ENCODE measurements at places on chromosomes 12 and 14. TPM values are rescaled to one million over a fixed set of nuclear protein-coding genes. Genes with fewer than 3 reads are reported as not detected.
A peak's percentile ranks its signal among the peaks of the same experiment; 100 is the strongest.

DNA sequence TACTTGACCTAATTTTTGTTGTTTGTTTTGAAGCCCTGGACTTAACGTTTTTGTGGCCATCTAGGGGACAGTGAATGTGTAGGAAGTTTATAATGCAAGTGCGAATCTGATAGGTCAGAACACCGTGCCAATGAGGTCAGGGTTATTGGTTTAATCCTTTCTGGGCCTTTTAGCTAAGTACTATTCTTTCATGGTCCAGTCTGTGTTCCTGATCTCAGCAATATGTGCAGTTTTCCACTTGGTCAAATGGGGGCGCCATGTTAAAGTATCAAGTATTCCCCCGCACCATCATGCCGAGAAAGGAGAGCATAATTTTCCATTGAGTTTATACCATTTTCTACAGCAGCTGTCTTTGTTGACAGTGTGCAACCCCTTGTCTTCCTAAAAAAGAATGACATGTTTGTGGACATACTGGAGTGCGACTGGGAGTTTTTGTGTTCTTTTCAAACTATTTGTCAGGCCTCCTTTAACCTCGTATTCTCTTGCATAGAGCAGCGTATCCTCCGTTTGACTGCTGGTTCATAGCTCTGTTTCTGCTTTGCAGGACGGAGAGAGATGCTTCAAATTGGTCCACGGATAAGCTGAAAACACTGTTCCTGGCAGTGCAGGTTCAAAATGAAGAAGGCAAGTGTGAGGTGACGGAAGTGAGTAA is 1.3 kb downstream of the AHSA1 start:
- H3K27me3 ChIP-seq = no peaks in the 10 kb centered on the region
- peak; percentile 63 for DNase-seq
- peak overlapping the region; percentile 91 for H3K4me3 ChIP-seq
- peaks cover 12% of the 10 kb centered on the region for H3K4me1 ChIP-seq

- no peak overlapping the region for H3K4me3 ChIP-seq
- no peaks in the 10 kb centered on the region for H3K27me3 ChIP-seq
- no peak for DNase-seq
- H3K27ac ChIP-seq = no peak overlapping the region
- peaks cover 25% of the 10 kb centered on the region for H3K4me1 ChIP-seq
Measured at GRCh38 chr12:50926415-50926814, 25.9 kb upstream of the HIGD1C start.

DNA sequence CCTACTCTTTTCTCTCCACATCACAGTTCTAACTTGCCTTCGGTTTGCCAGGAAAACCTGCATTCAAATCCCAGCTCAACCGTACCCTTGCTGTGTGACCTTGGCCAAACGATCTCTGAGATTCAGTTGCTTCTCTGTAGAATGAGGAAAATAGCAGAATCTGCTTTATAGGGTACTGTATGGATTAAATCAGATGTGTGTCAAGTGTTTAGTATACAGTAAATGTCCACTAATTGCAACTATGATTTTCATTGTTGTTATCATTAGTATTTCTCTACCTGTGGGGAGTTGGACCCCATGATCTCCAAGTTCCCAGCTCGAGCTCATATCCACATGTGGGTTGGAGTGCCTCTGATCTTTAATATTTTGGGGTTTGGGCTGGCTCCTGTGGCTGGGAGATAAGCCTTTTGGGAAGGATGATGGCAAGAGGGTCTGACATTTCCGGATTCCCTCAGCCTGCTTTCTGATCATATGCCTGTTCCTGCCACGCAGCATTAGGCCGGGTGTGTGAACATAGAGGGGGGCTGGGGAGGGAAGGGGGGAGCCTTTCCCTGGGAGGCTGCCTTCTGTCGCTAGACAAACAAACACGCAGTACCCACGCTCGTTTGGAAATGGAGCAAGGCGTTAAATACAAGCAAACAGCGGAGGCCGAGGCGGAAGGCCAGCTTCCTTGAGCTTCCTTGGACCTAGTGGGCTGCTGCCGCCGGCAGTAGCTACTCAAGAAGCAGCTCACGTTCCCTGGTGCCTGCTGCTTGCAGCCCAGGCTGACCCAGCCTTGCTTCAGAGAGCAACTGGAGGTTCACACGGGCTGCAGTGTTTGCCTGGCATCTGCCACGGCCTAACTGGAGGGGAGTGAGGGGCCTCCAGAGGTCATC is 213.5 kb upstream of the LHX5 start:
- no peaks in the 10 kb centered on the region for H3K4me1 ChIP-seq
- H3K27me3 ChIP-seq = peaks cover 82% of the 10 kb centered on the region
- H3K4me3 ChIP-seq = no peak overlapping the region

DNA sequence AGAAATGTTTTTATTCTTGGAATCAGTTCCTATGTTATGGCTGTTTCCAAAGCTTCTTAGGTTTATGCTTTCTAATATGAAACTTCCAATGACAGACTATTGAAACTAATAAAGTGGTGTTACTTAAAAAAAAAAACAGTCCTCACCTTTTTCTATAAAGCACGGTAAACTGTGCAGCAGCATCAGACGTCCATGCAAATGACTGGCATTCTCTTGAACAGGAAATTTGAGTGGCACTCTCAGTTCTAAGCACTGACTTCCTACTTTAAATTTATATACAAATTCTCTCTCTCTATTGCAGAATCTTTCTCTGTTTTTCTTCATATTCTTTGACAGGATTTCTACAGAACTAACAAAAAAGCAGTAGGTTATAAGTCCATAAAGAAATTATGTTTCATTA is 2.8 kb upstream of the RAD51AP1 start:
- DNase-seq = no peak
- H3K27me3 ChIP-seq = no peaks in the 10 kb centered on the region
- H3K27ac ChIP-seq = no peak overlapping the region
- H3K4me1 ChIP-seq = peaks cover 24% of the 10 kb centered on the region
- H3K36me3 ChIP-seq = peaks cover 26% of the 10 kb centered on the region
- no peak overlapping the region for H3K4me3 ChIP-seq

DNA sequence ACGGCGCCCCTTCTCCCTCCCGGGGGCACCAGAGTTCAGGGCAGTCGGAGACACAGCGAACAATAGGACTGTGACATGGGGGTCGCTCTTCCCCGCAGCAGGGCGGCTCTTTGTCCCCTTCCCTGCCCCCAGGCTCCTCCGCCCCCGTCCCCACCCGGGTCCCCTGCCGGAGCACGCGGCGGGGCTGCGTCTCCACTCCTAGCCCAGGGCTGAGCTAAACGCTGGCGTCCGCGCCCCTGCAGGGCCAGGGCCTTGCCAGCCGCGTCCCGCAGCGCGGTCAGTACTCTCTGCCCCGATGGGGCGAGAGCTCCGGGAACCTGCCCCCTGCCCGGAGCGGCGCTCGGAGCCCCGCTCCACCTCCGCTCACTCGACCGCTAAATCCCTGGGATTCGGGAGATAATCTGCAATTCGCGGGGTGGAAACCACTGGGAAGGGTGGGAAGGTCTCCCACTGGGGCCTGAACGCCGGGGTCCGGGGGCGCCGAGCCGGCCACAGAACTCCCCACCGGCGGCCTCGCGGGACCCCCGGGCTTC is 825 bp upstream of the CCDC85C start:
- no peaks in the 10 kb centered on the region for H3K27me3 ChIP-seq
- DNase-seq = peak; percentile 39
- H3K36me3 ChIP-seq = peaks cover 39% of the 10 kb centered on the region
- peak overlapping the region; percentile 14 for H3K27ac ChIP-seq
- H3K4me1 ChIP-seq = peaks cover 22% of the 10 kb centered on the region
- H3K4me3 ChIP-seq = peak overlapping the region; percentile 89

DNA sequence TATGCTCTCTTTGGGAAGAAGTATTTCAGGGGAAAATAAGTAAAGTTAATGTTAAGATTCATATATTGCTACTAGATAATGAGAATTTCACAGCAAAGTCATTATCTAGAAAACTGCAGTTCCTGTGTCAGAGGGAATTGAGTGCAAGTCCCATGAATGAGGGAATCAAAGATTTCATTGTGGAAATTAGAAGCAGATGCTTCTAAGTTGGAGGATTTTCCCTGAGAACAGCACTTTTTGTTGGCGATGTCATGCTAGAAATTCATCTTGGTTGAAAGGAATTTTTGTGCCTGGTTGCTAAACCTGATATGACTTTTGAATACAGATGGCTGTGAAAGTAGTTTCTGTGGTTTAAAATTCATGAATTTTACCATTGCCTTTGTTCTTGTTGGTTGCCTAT is 25.6 kb downstream of the FRMD6 start:
- no peak for DNase-seq
- peaks cover 28% of the 10 kb centered on the region for H3K4me1 ChIP-seq
- H3K27me3 ChIP-seq = no peaks in the 10 kb centered on the region
- no peak overlapping the region for H3K4me3 ChIP-seq
- no peaks in the 10 kb centered on the region for H3K36me3 ChIP-seq

- no peak overlapping the region for H3K4me3 ChIP-seq
- H3K27me3 ChIP-seq = no peaks in the 10 kb centered on the region
- H3K4me1 ChIP-seq = peaks cover 9% of the 10 kb centered on the region
- H3K27ac ChIP-seq = no peak overlapping the region
- no peaks in the 10 kb centered on the region for H3K36me3 ChIP-seq
Measured at GRCh38 chr12:77795699-77796098, 35.0 kb upstream of the NAV3 start.

PROX2 gene
- total RNA-seq = not detected

PRIM1 gene
- total RNA-seq = 39.7 TPM

GPX2 gene
- total RNA-seq = 260 TPM

DNA sequence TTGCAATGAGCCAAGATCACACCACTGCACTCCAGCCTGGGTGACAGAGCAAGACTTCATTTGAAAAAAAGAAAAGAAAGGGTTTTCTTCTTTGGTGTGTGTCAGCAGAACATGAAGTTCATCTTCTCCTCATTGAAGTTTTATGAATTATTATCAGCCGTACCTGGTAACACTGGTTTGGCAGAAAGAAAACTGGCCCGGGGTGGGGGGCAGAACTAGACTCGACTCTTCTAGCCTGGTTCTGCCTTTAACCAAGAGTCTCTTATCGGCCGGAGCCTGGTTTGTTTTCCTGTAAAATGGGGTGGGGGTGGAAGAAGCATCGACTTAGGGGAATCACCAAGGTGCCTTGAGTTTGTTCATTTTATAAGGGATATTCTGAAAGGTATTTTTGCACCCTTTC is 64.1 kb downstream of the TECPR2 start:
- no peak overlapping the region for H3K4me3 ChIP-seq
- no peaks in the 10 kb centered on the region for H3K27me3 ChIP-seq
- no peak overlapping the region for H3K27ac ChIP-seq
- no peak for DNase-seq
- H3K36me3 ChIP-seq = no peaks in the 10 kb centered on the region
- no peaks in the 10 kb centered on the region for H3K4me1 ChIP-seq

- no peak overlapping the region for H3K27ac ChIP-seq
- H3K27me3 ChIP-seq = no peaks in the 10 kb centered on the region
- no peak overlapping the region for H3K4me3 ChIP-seq
Measured at GRCh38 chr12:15896867-15897266, 14.3 kb upstream of the DERA start.

DNA sequence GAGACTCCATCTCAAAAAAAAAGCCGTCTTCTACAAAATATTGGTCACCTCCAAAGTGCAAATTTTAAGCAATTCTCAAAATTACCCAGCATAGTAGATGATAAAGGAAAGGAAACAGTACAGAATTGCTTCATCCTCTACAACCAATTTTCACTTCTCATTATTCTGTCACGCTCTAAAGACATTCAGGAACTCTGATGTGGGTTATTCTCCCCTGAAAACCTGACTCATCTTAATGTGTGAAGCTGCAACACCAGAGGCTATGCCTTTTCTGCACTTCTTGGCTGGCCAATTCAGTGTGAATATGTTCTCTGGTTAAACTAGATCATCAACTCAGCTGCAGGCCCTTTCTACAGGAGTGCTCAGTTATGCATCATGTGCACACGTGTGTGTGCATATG is 11.0 kb downstream of the PTGER2 start:
- DNase-seq = no peak
- no peaks in the 10 kb centered on the region for H3K27me3 ChIP-seq
- H3K36me3 ChIP-seq = no peaks in the 10 kb centered on the region
- no peak overlapping the region for H3K4me3 ChIP-seq
- no peaks in the 10 kb centered on the region for H3K4me1 ChIP-seq
- H3K27ac ChIP-seq = no peak overlapping the region

GRCh38 chr12:132357623-132358186 is 28.3 kb upstream of the GALNT9 start:
- DNase-seq = no peak
- H3K4me3 ChIP-seq = no peak overlapping the region
- no peak overlapping the region for H3K27ac ChIP-seq

GRCh38 chr12:48542300-48542928 is 17.0 kb downstream of the OR8S1 start:
- peaks cover 8% of the 10 kb centered on the region for H3K27me3 ChIP-seq
- peaks cover 8% of the 10 kb centered on the region for H3K4me1 ChIP-seq
- no peak overlapping the region for H3K27ac ChIP-seq
- DNase-seq = peak; percentile 60

GRCh38 chr14:61406675-61407074 is 85.3 kb downstream of the PRKCH start:
- H3K27me3 ChIP-seq = no peaks in the 10 kb centered on the region
- no peak overlapping the region for H3K4me3 ChIP-seq
- H3K27ac ChIP-seq = no peak overlapping the region
- no peaks in the 10 kb centered on the region for H3K36me3 ChIP-seq

LTB4R2 gene
- total RNA-seq = 25.8 TPM

FOXN4 gene
- total RNA-seq = not detected

MYF6 gene
- not detected for total RNA-seq

CCDC175 gene
- not detected for total RNA-seq

DNA sequence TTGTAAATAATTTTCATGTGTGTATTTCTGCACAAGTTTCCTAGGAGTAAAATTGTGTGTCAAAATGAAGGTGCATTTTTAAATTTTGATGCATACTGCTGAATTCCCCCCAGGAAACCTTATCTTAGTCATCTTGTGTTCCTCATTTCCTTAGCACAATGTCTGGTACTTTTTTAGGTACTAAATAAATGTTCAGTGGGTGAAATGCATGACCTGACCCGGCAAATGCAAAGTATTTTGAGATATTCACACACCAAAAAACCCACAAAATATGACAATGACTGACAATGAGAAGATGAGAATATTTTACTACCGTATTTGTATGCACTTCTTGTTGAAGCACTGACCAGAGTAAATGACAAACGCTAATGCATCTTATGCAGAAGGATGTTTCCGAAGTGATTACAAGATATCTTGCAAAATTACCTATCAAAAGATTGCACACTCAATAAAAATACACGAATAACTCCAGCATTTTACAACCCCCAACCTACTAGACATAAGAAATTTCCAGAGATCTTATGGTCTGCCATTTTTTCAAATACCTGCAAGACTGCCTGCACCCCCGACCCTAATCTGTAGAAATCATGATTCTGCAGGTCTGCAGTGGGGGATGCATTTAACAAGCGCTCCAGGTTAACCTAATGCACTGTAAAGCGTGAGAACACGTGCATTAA is 895 bp upstream of the PRKAB1 start:
- H3K27me3 ChIP-seq = peaks cover 8% of the 10 kb centered on the region
- no peak for DNase-seq
- H3K27ac ChIP-seq = peak overlapping the region; percentile 83
- peaks cover 32% of the 10 kb centered on the region for H3K4me1 ChIP-seq

- no peak for DNase-seq
- no peaks in the 10 kb centered on the region for H3K36me3 ChIP-seq
- no peaks in the 10 kb centered on the region for H3K27me3 ChIP-seq
- H3K4me3 ChIP-seq = no peak overlapping the region
- H3K27ac ChIP-seq = no peak overlapping the region
- H3K4me1 ChIP-seq = no peaks in the 10 kb centered on the region
Measured at GRCh38 chr12:116157845-116158267, 119.6 kb downstream of the MED13L start.

Measured in Calu3 (cell line).